T follicular helper cell (primary cell): ENCODE measurements at places on chromosomes 5 and 9.

- no peak for DNase-seq
Observed at GRCh38 chr5:4048398-4048797, 452.8 kb downstream of the IRX1 start.

- DNase-seq = peak; percentile 65
Observed at GRCh38 chr5:100901821-100902341, 1.2 kb downstream of the ST8SIA4 start.

- no peak for DNase-seq
Observed at GRCh38 chr9:84241817-84242373, 98.7 kb downstream of the SLC28A3 start.

DNA sequence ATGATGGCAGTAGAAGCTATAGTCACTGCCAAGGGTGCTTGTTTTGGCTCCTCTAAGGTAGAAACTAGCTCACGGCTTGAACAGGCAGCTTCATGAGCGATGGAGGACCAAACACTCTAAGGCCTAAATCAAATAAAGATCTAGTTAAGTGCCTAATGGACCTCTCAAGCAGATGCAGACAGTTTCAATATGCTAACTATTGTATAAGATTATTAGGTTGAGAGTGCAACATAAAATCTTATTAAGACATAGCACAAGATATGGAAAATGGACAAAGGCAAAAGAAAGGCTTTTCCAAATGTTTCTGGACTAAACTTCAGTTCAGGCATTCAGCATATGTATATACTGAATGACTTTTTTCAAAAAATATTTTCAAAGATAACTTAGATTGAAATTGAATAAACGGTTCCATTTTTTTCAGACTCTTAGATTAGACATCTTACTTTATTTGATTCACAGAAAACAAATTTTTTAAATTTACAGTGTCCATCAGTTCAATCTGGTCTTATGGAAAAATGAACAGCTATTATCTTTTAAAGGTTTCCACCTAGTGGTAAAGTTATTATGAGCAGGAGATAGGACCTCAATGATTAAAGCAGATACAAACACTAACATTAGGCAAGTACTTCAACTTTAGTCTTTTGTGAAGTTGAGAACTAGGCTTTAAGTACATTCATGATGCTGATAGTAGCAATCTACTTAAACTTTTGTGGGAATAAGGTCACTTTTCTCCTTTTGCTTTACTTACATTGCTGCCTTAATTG lies 1167.7 kb downstream of the MAT2B start:
- no peak for DNase-seq

GRCh38 chr9:138100711-138101350 lies 223.2 kb downstream of the CACNA1B start:
- no peak for DNase-seq

- DNase-seq = no peak
Observed at GRCh38 chr9:96209407-96210271, 92.3 kb downstream of the HSD17B3 start.

- DNase-seq = no peak
Observed at GRCh38 chr9:75414371-75415160, 326.3 kb downstream of the OSTF1 start.
